Testis (tissue), 5 donors: ENCODE measurements at places on chromosomes 3 and 15.

- DNase-seq, result no peak
These were observed 284.2 kb downstream of the ROBO2 start for GRCh38 chr3:77324105-77324504.

GRCh38 chr15:73387507-73388255 is 18.9 kb upstream of the HCN4 start:
- no peak for DNase-seq

GRCh38 chr3:196843435-196844110 is 24.1 kb upstream of the SENP5 start:
- no peak for DNase-seq

GRCh38 chr3:61052851-61053250 is 198.4 kb downstream of the FHIT start:
- no peak for DNase-seq

DNA sequence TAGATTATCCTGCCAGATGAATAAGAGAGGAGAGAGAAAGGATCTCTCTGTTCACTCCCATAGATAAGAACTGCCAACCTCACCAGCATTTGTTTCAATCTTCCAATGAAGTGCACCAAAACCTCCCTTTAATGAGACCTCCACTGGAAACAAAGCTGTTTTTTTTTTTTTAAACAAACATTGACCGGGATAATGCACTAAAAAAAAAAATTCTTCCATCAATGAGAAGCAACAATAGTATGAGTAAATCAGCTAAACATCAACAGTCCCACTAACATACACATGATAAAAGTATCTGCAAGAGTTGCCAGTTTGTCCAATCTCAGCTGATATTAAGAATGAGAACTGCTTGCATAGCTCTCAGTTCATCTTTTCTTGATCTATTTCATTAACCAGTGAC is 19.9 kb downstream of the TJP1 start:
- DNase-seq, result no peak

DNA sequence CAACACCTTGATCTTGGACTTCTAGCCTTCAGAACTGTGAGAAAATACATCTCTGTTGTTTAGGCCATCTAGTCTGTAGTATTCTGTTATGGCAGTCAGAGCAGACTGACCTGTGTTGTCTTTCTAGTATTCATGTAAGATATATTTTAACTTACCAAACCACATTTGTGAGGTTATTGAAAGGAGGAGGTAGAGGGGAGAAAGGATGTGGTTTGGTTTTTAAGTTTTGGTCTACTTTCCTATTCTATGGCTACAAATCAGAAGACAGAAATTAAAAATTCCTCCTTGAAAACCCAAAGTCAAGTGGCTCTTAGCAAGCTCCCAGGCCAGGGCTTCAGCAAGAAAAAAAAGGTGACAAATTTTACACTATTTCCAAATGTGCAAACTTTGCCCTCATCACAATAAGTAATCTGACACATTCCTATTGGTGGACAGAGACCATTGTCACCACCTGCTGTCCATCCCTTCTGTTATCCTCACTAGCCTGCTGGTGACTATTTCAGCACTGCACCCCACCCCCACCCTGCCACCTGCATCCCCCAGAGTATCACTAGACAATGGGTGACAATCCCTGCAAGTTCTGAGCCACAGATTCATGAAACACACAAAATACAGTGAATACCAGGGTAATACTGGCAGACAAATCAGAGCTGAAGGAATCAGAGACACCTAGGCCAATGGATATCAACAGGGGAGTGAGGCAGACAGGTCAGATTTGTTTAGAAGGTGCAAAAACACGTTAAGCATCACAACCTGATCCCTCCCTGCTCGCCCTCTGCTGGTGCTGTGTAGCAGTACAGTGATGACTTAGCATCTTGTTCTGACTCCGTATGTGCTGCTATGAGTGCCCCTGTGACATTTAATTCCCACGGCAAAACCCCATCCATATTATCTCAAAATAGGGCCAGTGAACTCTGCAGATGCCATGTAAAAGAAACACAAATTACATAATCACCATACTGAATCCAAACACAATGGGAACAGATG is 79.0 kb upstream of the DCLK3 start:
- DNase-seq, result peak; percentile 20

- no peak for DNase-seq
These were observed 8.3 kb downstream of the AKAP13 start for GRCh38 chr15:85388566-85389305.
